GM12892 (cell line): ENCODE measurements at places on chromosomes 3 and 15.

GRCh38 chr15:97959724-97960363 is 659 bp upstream of the ARRDC4 start:
- DNase-seq: no peak

DNA sequence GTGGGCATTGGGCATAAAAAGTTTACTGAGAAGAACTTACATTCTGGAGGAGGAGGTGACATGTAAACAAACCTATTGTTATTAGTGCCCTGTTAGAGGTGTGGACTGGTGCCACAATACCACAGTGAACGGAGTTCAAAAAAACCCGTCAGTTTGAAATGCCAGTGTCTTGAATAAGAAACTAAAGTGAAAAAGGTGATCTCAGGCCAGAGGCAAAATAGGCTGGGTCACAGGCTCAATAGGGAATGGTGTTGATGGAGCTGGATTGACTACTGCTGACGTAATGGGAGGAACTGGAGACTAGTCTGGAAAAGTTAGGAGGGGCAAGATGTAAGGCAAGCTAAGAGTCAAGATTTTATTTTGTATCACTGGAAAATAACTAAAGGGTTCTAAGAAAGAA is 1.6 kb upstream of the DCBLD2 start:
- DNase-seq: no peak

DNA sequence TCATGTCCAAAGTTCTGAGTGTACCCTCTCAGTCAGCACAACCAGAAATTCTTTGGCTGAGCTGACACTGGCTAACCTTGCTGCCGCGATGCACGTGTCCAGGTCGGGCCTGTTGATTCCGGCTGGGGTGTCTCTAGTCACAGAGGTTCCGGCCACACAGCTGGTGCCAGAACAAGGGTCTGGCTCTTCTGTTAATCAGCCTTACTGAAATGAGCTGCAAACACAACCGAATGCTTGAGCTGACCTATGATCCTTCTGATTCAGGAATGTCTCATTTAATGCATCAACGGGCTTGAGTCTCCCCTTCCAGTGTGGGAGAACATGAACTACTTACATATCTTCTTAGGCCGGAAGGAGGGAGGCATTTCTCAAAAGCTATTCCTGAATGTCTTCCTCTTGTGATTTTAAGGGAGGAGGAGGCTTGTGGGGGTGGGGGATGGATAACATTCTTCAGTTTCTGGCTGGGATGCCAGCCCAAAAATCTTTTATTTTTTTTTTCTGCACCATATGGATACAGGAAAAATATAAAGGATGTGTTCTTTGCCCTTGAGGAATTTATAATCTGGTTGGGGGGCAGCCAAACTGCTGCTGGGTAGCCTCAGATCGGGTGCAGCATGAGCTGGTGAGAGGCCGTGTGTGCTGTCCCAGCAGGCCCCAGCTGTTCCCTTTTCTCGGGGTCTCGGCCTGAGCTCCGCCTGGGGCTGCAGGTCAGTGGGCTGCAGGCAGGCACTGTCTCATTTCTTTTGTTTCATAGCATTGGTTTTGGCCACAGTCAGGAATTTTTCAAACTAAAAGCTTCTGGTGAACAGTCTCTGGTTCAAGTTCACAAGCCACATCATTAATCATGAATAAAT is 319.1 kb upstream of the TBL1XR1 start:
- DNase-seq: no peak

- DNase-seq: no peak
These were observed 5.7 kb downstream of the MORF4L1 start for GRCh38 chr15:78878356-78878755.

DNA sequence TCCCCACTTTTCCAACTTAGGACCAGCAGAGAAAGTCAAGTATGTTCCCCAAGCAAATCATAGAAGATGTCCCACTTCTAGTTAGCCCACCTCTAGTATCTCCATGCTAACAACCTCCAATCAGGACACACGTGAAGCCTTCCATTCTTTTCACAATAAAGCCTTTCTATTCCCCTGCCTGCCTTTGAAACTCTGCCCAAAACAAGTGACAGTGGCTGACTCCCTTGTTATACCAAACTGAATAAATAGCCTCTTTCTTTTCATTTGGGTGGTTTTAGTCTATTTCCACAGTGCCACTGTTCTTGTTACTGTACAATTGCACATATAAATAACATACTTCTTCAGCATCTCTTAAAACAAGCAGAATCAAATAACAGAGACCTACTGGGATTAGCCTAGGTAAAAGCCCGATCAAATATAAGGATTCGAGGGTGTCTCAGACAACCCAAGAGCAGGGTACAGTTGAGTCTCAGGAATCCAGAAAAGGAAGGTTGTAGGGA is 118.0 kb upstream of the NPHP3 start:
- no peak for DNase-seq

DNA sequence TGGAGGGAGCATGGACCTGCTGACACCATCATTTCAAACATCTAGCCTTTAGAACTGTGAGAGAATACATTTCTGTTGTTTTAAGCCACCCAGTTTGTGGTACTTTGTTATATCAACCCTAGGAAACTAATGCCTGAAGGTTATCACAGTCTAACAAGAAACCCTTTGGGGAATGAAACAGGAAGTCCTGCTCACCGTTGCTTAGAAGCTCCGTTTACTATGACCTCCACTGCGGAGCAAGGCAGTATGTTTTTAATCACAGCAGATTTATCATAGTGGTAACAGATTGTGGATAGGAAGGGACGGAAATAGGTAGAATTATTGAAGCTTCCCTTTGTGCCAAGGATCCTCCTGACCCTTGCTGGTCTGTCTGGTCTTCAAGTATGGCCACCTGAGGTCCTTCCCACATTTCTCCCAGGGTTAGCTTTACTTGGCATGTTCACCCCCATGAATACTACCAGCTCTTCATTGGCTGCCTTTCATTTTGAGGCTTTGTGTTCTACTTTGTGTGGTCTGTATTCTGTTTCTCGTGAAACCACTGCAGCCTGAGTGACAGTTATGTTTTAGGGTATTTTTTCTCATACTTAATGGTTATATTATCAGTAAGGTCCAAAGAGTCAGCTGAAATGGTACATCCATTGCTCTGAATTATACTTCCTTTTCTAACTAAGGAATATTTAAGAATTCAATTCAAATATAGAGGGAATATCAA is 201.6 kb downstream of the CHST2 start:
- no peak for DNase-seq

DNA sequence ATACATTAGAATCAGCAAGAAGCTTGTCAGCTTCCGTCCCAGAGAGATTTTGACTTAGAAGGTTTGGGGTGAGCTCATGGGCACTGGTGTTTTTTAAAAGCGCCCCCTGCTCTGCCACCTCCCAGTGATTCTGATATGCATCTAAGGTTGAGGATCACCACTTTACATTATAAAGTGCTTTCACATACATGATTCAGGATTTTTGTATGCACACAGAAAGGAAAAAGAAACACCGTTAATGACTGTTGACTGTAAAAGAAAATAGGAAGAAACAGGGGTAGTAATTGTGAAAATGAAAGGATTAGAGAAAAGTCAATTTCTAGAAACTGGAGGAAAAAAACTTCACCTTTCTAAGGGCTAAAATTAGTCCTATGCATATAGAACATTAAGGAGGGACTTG is 104.9 kb upstream of the ZBED2 start:
- no peak for DNase-seq

DNA sequence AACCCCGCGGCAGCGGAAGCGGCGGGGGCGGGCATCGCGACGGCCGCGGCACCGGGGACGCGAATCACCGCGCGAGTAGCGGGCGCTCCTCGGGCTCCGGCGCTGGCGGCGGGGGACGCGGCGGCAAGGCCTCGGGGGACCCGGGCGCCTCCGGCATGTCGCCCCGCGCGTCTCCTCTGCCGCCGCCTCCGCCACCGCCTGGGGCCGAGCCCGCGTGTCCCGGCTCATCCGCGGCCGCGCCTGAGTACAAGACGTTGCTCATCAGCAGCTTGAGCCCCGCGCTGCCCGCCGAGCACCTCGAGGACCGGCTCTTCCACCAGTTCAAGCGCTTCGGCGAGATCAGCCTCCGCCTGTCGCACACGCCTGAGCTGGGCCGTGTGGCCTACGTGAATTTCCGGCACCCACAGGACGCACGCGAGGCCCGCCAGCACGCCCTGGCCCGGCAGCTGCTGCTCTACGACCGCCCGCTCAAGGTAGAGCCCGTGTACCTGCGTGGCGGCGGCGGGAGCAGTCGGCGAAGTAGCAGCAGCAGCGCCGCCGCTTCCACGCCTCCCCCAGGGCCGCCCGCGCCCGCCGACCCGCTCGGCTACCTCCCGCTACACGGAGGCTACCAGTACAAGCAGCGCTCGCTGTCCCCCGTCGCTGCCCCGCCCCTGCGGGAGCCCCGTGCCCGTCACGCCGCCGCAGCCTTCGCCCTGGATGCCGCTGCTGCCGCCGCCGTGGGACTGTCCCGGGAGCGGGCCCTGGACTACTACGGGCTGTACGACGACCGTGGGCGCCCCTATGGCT is 675 bp downstream of the RBM15B start:
- DNase-seq: peak; percentile 42

GRCh38 chr15:70562906-70563305 is 200.5 kb downstream of the UACA start:
- DNase-seq: no peak

GRCh38 chr3:114319453-114319852 is 25.6 kb downstream of the TIGIT start:
- DNase-seq: no peak

DNA sequence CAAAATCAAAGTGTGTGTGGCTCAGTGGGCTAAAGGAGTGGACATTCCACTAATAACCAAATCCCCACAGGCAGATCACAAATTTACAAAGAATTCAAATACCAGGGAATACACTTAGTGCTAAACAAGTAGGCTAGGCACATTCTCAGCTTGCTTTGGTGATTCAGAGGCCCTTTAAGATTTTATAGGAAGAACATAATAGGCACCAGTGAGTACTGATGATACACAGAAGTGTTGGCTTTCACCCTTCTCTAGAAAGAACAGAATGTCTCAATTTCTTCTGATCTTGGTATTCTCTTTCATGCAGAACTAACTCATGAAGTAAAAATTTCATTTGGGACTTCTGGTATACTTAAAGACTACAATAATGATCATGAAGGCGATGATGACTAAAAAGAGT is 55.0 kb downstream of the POLR2M start:
- no peak for DNase-seq

- no peak for DNase-seq
These were observed 116.2 kb downstream of the CHSY1 start for GRCh38 chr15:101135532-101136166.

DNA sequence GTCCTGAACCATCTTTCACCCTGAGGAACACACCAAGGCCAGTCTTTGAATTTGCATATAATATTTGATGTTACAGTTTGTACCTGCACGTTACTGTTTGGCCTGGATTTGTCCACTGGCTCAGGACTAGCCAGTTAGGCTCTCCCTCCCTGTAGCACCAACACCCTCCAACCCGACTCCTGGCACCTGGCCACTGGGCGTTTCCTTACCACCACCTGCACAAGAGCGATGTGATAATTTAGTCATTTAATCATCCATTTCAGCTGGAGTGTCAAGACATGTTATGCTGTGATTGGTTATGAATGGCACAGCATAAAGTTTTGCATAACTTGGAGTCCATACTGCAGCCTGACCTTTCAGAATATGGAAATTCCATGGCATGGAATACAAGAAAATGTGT is 242.4 kb downstream of the KCNMB2 start:
- DNase-seq: no peak

- DNase-seq: no peak
These were observed 329.0 kb upstream of the SEMA6D start for GRCh38 chr15:47388299-47388698.

- DNase-seq: no peak
These were observed 5.8 kb upstream of the SLC22A14 start for GRCh38 chr3:38276081-38276916.

DNA sequence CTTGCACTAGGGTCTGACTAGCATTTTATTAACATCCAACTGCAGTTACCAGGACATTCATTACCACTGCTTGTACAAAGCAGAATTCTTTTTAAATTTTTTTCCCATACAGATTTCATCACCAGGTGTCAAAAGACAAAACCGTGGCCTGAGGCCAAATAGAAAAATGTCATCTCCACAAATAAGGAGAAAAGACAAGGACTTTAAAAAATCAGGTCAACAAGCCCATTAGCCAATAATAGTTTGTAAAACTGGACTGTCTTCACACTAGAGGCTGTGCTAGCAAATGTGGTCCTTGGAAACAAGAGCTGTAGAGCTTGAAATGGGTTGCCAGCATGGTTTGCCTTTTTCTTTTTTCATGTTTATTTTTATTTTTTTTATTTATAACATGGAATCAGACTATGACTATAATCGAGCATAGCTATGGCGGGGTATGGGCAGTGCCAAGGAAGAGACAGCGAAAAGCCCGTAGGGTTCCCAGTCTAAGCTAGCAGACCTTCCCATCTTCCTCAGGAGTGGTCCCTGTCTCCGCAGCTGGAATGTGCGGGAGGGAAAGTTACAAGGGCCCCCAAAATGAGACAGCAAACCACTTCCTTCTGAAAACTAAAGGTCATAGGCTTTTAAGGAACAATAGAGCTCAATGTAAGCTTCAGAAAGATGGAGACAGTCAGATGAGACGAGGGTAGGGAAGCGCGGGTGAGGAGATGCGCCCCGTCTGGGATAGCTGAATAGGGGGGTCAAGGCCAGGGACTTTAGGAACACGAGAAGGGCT is 1.5 kb downstream of the PTPN9 start:
- no peak for DNase-seq

- no peak for DNase-seq
These were observed 251.7 kb downstream of the GRM7 start for GRCh38 chr3:7112523-7113056.

- DNase-seq: no peak
These were observed 274.5 kb downstream of the SLC9A9 start for GRCh38 chr3:143573610-143574303.

DNA sequence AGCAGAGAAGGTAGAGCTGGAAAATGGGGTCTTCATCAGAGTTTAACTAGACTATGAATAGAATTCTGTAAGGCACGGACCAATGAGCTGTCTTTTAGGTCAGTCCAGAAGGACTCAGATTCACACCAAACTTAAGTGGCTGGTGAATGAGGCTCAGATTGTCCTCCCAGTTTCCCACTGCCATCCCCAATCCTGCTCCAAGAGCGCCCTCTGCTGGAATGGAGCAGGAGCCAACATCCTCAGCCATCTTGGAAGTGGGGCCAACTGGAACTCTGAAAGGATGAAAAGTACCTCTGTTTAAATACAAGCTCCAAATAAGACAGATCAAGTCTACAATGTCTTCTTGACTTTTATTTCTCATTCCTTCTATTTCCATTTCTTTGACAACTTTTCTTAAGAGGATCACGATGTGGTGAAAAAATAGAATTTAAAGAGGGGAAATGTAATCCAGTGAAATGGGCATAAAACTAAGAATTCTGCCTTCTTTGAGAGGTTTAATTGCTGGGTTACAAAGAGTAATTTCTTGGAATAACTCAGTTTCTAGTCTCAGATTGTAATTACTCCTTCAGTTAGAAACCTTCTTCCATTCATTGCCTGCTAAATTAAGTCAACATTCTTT is 217.1 kb upstream of the TPRG1 start:
- DNase-seq: peak; percentile 28

GRCh38 chr3:171122240-171122639 is 95.7 kb upstream of the SLC2A2 start:
- no peak for DNase-seq

GRCh38 chr15:82139823-82140268 is 94.0 kb upstream of the MEX3B start:
- DNase-seq: no peak

GRCh38 chr15:68993276-68993675 is 21.2 kb upstream of the NOX5 start:
- no peak for DNase-seq
